ENCODE measurements at places on chromosomes 12 and 14.

DNA sequence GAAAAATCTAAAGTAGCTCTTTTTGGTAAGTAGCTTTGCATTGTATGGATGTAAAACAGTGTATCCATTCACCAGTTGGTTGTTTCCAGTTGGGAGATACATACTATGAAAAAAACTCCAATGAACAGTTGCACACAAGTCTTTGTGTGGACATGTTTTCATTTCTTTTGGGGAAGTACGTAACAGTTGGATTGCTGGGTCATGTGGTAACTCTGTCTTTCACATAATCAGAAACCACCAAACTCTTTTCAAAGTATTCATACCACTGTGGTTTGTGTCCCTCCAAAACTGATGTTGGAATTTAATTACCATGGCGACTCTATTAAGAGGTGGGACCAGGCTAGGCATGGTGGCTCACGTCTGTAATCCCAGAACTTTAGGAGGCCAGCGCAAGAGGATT lies 58.9 kb upstream of the RESF1 start:
- no peak for DNase-seq

DNA sequence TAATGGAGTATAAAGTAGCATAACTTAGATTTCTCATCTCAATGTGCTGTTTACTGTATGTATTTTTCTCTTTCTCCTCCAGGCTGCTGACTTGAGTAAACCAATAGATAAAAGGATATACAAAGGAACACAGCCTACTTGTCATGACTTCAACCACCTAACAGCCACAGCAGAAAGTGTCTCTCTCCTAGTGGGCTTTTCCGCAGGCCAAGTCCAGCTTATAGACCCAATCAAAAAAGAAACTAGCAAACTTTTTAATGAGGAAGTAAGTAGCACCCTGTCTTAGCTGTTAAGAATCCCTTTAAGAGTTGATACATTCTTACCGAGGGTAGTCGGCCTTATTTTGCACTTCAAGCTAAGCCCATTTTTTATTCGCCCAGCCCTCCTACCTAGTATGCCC lies 55.2 kb downstream of the WDR20 start:
- no peak for DNase-seq

DNA sequence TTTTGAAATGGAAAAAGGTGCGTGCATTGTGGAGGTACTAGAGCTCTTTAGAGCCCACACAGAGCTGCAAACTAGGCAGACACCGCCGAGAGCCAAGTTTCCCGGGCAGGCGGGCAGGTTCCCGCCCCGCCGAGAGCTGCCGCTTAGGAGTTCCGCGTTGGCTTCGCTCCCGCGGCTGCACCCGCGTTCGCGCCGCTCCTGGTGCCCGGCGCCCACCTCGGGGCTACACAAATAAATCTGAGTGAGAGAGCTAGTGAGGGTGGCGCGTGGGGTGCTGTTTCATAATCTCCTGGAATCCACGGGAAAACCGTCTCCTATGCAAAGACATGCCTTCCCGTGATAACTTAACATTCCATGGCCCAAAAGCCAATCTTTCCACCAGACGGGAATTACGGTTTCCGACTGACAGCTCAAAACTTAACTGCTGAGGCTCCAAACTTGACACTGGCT lies 645 bp downstream of the KITLG start:
- no peak for DNase-seq

- DNase-seq, result no peak
These were observed 10.0 kb upstream of the IL26 start for GRCh38 chr12:68235576-68235975.

DNA sequence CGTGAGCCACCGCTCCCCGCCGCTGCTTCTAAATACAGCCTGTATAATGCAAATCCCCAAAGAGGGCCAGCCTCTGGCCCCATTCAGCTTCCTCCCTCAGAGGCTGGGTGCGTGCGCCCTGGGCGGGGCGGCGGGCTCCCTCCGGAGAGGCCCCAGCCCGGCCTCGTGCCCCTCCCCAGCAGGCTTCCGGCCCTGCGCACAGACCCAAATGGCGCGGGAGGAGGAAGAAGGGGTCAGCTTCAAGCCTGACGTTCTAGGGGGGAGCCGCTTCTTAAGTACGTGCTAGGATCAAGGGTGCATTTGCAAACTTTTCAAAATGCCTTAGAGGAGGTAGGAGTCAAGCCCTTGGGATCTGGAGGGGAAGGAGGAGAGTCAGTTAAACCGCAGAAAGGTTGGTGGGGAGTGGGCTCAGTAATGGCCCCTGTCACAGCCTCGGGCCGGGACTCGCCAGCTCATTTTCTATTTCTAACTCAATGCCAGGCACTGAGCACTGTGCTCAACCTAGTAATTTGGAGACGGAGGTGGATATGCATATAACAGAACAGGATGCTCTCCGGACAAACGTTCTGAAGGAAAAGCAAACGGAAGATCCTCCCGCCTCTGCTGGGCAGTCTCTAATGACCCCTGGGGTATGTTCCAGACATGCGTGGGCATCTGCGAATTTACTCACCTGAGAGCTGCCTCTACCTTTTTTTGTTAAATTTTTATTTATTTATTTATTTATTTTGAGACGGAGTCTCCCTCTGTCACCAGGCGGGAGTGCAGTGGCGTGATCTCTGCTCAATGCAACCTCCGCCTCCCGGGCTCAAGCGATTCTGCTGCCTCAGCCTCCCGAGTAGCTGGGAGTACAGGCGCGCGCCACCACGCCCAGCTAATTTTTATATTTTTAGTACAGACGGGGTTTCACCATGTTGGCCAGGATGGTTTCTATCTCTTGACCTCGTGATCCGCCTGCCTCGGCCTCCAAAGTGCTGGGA lies 32.3 kb downstream of the NINJ2 start:
- no peak for DNase-seq

- DNase-seq, result no peak
These were observed 270.2 kb downstream of the IPO8 start for GRCh38 chr12:30425445-30425844.

DNA sequence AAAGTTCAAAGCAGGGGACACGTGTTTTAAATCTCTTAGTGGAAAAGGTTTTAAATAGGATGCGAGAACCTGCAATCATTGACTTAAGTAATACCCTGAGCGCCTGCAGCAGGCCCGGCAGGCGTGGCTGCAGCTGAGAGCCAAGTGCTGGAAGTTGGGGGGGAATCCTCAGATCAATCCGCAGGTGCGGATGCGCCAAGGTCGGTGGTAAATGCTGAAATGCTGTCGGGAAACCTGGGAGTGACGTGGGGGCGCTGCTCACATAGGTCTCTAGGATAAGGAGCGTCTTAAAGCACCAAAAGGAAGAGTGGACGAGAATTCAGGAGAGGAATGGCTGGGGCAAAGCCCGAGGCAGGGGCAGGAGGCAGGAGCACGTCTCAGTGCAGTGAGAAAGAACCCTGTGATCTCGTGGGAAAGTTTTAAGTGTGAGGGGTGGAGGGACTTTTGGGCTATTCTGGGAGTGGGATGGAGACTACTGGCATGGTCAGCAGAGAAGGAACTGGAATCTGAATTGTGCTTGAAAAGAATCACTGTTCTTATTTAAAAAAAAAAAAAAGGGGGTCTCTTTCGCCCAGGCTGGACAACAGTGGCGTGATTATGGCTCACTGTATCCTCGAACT lies 883 bp upstream of the CDCA4 start:
- DNase-seq, result no peak

GRCh38 chr14:23167116-23167847 lies 16.2 kb downstream of the SLC7A8 start:
- DNase-seq, result peak; percentile 98

- DNase-seq, result no peak
These were observed 64.1 kb downstream of the KIF26A start for GRCh38 chr14:104202259-104203070.

GRCh38 chr12:126772171-126772864 lies 1494.7 kb upstream of the TMEM132C start:
- no peak for DNase-seq

DNA sequence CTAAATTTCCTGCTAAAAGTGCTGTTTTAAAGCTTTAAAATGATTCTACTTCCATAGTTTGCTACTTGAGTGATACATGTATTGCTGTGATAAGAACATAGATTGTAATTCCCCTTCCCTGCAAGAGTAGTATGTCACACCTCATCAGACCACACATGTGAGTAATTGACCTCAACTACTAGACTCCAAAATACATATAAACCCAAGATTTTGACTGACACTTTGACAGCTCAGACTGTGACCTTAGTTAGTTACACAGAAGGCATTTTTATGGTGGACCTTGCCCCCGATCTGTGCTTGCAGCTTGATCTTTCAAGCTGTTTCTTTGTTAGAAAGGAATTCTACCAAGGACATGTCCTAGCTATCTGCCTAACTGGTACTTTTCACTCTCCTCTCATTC lies 18.6 kb downstream of the APOBEC1 start:
- no peak for DNase-seq

Measured in retinal pigment epithelial cell (primary cell).